ENCODE measurements at places on chromosomes 1 and 21. TPM values are rescaled to one million over a fixed set of nuclear protein-coding genes. Genes with fewer than 3 reads are reported as not detected.

DNA sequence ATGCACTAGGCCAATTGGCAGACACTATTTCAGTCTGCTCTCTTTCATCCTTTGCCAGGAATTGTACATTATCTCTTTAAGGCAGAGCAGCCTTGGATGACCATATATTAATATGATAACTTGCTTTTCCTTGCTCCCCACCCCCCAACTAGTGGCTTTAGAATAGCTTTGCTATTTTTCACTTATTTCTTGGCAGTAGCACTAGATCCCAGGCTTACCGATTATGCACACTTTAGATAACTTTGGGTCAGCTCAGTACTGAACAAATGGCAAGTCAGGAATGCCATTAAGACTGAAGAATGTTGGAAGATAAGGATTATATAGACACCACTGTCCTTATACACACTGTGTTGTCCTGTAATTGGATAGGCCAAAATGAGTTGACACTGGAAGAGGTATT lies 146.4 kb downstream of the FGGY start:
- H3K27ac ChIP-seq = no peak overlapping the region
- H3K4me1 ChIP-seq = peaks cover 21% of the 10 kb centered on the region
- H3K36me3 ChIP-seq = no peaks in the 10 kb centered on the region
- no peak for DNase-seq

The TFF3 gene
- not detected for total RNA-seq

The LRRN2 gene
- 2.6 TPM for total RNA-seq

GRCh38 chr1:24289937-24290595 lies 29.1 kb upstream of the GRHL3 start:
- no peaks in the 10 kb centered on the region for H3K27me3 ChIP-seq
- peaks cover 31% of the 10 kb centered on the region for H3K4me1 ChIP-seq
- H3K27ac ChIP-seq = no peak overlapping the region
- H3K36me3 ChIP-seq = no peaks in the 10 kb centered on the region
- no peak for DNase-seq

- DNase-seq = no peak
- no peaks in the 10 kb centered on the region for H3K27me3 ChIP-seq
- H3K4me3 ChIP-seq = no peak overlapping the region
- H3K36me3 ChIP-seq = no peaks in the 10 kb centered on the region
- H3K4me1 ChIP-seq = no peaks in the 10 kb centered on the region
- H3K27ac ChIP-seq = no peak overlapping the region
These were observed 188.7 kb downstream of the COL11A1 start for GRCh38 chr1:102919659-102920058.

GRCh38 chr1:9048551-9048950 lies 20.9 kb downstream of the SLC2A5 start:
- no peaks in the 10 kb centered on the region for H3K36me3 ChIP-seq
- DNase-seq = no peak
- no peak overlapping the region for H3K4me3 ChIP-seq
- no peak overlapping the region for H3K27ac ChIP-seq

GRCh38 chr1:19921310-19921709 lies 2.1 kb downstream of the PLA2G2E start:
- no peaks in the 10 kb centered on the region for H3K27me3 ChIP-seq
- H3K4me3 ChIP-seq = no peak overlapping the region
- no peaks in the 10 kb centered on the region for H3K36me3 ChIP-seq
- H3K4me1 ChIP-seq = no peaks in the 10 kb centered on the region
- no peak overlapping the region for H3K27ac ChIP-seq

Measured in GM23338 (cell line).